NCI-H1092 treated with DMSO at 0.1 percent for 48 hours (cell line): ENCODE measurements at places on chromosomes 11 and 22.
A peak's percentile ranks its signal among the peaks of the same experiment; 100 is the strongest.

GRCh38 chr11:70481625-70482528 lies 83.5 kb downstream of the CTTN start:
- DNase-seq: no peak

- DNase-seq: no peak
Measured at GRCh38 chr22:49325531-49326395, 501.9 kb downstream of the BRD1 start.

GRCh38 chr11:47991266-47991830 lies 11.0 kb downstream of the PTPRJ start:
- peak; percentile 59 for DNase-seq

GRCh38 chr11:76793391-76794291 lies 10.5 kb downstream of the TSKU start:
- DNase-seq: peak; percentile 49

- DNase-seq: no peak
Measured at GRCh38 chr11:59679347-59679746, 10.5 kb upstream of the PATL1 start.

- no peak for DNase-seq
Measured at GRCh38 chr11:103961010-103961409, 75.4 kb upstream of the DDI1 start.

DNA sequence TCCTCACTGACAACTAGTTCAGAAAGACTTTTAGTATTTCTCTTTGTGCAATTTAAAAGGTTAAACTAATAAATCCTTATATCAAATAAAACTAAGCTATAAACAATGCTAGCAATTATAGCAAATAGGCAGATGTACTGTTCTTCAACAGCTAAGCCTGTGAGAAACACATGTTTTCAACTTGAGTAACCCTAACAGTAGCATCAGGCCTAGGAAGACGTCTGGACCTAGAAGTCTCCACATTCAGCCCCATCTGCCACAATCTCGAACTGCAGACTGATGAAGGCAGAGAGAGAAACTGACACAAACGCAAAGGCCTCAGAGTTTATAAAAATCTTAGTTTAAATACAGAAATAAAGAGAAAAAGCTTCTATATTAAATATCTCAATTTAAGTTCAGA lies 2.5 kb downstream of the ST13 start:
- DNase-seq: no peak

DNA sequence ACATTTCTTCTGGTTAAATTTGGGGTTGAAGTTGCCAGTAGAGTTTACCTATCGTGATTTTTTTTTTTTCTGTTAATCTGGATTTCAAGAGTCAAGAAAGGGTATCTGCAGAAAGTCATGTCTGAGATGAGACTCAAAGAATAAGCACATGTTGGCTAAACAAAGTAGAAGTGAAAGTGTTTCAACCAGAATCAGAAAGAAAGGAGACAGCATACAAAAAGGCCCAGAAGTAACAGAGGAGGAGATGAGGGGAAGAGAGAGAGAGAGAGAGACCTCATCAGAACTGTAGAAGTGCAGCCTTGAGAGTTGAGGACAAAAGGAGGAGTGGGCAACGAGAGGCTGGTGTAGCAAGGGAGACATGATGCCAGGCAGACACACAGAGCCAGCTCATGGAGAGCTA lies 54.9 kb downstream of the SVIP start:
- no peak for DNase-seq
